ENCODE measurements at places on chromosomes 3 and 15.

GRCh38 chr15:88225461-88225860 lies 31.1 kb downstream of the NTRK3 start:
- no peak for DNase-seq

GRCh38 chr3:20696388-20697150 lies 510.6 kb upstream of the SGO1 start:
- no peak for DNase-seq

DNA sequence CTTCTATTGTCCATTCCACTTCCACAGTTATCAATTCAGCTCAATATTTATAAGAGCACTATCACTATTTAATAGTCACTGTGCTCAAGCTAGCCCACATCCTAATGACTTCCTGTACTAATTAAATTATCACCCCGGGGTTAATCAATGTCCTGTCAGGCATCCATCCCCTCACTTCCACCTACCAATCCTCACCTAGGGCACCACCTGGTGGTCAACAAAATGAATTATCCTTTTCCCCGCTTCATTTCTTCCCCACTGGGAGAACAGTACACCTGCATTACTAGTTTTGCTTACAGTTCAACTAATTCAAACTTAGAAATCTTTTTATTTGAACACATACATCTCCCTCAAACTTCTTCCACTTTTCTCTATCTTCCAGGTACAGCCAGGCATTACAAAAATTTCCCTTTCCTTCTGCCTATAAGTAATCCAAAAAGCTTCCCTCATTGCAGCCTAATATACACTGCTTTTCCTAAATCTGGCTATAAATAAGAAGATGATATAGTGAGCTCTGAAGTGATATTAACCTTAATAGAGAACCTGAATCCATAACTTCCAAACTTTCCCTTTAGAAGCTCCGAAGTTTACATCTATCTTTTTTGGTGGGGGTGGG lies 68.5 kb downstream of the TMCC1 start:
- peak; percentile 55 for DNase-seq

DNA sequence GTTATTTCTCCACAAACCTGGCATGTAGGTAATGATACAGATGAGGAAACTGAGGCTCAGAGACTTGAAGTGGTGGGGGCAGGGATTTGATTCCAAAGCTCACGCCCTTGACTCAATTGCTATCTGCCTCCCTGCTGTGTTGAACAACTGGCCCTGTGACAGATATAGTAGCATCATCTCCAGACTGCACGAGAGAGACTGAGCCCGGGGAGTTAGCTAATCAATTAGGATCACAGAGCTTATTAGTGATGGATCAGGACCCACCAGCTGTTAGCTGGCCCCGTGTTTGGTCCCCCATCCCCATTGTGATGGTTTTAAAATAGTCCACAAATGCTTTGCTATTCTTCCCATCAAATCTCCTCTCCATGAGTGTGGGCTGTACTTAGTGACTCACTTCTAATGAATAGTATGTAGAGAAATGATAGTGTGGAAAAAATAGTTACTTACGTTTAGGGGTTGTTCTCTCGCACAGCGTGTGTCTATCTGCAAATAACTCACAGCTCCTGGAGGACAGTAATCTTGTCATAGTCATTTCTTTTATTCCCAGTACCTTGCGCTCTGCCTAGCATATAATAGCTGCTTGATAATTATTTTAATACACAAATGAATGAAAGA lies 74.4 kb upstream of the KLF13 start:
- no peak for DNase-seq

- peak; percentile 56 for DNase-seq
These were observed 24.9 kb downstream of the SIAH2 start for GRCh38 chr3:150737874-150738679.

- DNase-seq: no peak
These were observed 174.8 kb downstream of the POLR2M start for GRCh38 chr15:57881361-57881760.

DNA sequence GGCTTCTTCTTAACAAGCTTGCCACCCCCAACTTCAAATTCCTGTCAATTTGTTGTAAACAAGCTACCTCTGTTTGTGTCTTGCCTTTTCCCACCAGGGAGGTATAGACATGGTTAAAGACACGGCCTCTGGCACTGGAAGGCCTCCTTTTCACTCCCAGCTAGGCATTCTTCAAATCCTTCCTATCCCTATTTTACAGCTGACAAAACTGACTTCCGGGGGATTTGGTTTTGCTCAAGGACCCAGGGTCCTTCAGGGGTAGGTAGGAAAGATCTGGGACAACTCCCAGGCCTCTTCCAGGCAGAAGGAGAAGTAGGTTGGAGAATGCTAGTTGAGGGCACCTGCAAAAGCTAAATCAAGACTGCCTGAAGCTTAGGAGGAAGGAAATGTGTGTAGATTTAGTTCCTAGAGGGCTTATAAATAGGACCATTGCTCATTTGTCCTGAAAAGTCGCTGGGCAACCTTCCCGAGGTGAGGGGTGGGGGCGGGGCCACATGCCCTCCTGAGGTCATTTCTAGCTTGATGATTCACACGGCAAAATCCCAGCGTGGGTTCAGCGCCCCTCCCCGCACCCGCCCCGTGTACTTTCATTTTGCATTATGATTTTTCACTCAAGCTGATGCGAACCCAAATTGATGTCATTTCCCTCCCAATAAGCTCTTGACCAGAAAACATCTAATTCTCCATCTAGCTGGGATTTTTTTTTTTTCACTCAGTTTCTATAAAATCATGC lies 365.5 kb downstream of the SHQ1 start:
- DNase-seq: peak; percentile 85

DNA sequence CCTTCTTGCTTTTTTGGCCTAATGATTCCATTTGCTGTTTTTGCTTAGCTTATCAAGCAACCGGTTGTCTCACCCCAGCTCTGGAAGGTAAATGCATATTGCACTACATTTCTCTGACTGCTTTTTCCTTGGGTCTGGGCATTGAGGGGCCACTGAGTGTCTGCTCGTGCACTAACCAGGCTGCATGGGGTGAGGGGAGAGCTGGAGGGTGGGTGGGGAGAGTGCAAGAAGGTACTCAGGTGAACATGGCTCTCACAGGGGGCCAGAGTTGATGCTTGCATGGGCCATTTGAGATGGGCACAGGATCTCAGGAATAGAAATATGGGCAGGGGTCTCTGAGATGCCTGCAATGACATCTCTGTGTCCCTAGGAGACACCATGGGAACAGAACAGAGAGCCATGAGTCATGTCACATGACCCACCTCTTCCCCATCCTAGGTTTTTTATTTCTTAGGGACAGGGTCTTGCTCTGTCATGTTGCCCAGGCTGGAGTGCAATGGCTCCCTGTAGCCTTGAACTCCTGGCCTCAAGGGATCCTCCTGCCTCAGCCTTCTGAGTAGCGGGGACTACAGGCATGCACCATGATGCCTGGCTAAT lies 6.2 kb downstream of the ALPK3 start:
- DNase-seq: no peak

GRCh38 chr15:34241376-34242330 lies 16.8 kb downstream of the EMC4 start:
- DNase-seq: no peak

- no peak for DNase-seq
These were observed 26.4 kb upstream of the LRIG1 start for GRCh38 chr3:66527246-66527645.

DNA sequence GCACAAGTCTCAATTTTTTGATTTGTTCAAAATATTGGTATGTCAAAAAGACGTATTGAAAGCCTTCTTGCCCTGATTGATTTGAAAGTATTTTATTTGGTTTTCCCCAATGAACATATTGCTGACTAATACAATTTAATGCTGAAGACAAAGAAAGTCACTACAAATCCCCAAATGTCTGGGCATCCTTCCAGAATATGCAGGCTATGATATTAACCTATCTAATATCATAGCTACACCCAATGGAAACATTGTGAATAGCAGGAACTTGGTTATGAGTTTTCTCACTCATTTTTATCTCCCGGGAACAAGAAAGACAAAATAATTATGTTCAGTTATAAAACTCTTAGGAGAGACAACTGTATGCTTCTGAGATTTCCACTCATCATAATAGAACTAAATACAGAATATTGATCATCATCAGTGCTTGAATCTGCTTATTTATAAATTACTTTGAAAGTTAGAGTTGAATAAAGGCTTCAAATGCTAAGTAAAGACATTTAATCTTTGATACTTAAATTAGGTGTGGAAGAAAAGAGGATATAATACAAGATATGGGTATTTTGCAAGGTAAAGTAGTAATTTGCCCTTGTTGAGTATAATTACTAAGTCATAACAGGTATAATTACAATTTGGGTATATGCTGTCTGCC lies 483.9 kb downstream of the RBMS3 start:
- DNase-seq: no peak

- DNase-seq: no peak
These were observed 361.8 kb downstream of the FGF12 start for GRCh38 chr3:192365571-192365970.

DNA sequence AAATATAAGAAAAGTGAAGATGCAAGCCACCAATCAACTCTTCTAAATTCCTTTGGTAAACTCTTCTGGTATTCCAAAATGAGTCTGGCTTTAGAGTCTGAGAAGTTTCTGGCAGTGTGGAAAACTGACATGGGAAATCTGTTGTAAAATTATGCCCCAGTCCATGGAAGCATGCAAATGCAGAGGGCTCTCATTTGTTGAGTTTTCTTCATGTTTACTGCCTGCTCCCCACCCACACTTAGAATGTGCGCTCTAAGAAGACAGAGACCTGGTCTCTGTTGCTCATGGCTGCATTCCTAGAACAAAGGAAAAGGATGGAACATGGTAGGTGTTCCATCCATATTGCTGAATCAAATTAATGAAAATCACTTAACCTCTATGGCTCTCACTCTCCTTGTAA lies 411.8 kb upstream of the PDZRN3 start:
- no peak for DNase-seq

DNA sequence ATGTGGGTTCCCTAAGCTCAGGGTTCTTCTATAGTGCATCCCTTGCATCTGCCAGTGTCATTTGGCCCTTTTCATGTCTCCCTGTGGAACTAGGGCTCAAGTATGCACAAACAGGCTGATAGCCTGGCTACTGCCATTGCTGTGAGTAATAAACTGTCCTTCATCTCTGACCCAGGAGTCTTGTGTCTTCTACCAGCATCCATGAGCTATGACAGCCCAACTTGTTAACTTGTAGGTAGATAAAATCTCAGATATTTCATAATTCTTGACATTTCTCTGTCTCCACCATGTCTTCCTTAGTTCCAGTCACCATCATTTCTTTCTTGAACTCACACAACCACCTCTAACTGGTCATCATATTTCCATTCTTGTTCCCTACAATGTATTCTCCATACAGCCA lies 19.5 kb upstream of the BCL2L10 start:
- DNase-seq: no peak

DNA sequence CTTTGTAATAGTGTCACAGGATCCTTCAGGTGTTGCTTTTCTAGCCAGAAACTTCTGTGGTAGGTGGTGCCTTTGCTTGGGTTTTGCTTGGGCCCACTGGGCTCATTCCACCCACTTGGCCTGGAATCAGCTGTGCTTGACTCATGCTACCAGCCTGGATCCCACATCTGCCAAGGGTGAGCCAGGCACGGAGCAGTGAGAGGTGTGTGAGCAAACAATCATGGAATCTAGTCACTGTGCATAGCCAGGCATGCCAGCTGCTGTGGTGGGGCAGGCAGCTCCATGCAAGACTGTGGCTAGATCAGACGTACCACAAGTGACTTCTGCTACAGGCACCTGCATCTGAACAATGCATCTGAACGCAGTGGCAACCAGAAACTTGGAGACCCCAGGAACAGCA lies 275.9 kb downstream of the UBE2E2 start:
- no peak for DNase-seq

- no peak for DNase-seq
These were observed 29.0 kb downstream of the GOLM2 start for GRCh38 chr15:44317423-44318058.

All from activated naive CD8-positive, alpha-beta T cell treated with anti-CD3 and anti-CD28 coated beads, Interleukin-2, amount 50 U/mL, for 24 hours (primary cell).